Cardiac septum (tissue), 1 donor: ENCODE measurements at places on chromosomes 7 and 10. TPM values are rescaled to one million over a fixed set of nuclear protein-coding genes. Genes with fewer than 3 reads are reported as not detected.

- no peak for DNase-seq
Observed at GRCh38 chr7:66682350-66683093, 53.8 kb downstream of the KCTD7 start.

DNA sequence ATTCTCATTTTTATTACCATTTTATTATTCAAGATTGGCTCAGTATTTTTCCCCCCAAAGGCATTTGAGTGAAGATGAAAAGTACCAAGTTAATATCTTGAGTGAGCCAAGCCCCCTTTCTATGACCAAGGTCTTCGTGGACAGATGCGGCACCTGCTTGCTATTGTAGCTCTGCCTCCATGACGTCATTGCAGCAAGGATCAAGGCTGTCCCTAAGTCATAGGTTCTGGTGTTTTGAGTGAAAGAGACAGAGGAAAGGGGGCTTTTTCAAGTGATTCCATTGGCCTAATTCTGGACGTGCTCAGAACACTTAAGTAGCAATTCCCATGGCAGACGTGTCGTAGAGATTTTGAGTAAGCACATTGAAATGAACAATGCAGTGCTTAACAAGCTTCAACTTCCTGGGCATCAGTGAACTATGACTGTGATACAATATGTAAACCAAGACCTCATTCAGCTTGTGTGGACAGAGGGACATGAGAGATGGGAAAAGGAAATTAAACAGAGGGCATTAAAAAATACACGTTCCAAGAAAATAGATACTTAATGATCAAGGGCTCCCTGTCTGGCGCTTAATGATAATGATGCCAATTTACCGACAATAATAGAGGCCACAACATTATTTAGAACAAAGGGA is 248.7 kb upstream of the NPVF start:
- DNase-seq: no peak

Gene TMEM139
- 6.9 TPM for total RNA-seq

Gene CFTR
- total RNA-seq: 0.19 TPM

- no peak for DNase-seq
Observed at GRCh38 chr10:3777981-3778691, 6.9 kb downstream of the KLF6 start.

Gene IKZF1
- 2.2 TPM for total RNA-seq

DNA sequence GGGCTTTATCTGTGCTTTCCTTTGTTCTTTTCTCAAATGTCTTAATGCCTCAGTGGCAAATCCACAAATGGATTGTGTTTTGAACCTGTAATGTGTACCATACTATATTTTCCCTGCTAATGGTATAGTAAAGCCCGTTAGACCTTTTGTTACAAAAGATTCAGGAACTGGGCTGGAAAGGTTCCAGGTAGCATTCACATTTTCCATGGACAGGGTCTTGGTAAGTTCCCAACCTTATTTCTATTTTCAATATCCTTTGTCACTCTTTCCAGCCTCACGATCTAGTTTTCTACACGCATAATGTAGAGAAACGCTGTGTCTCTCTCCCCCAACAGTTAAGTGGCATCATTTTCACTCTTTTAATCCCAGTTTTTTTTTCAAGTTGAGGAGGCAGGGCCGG is 153.0 kb downstream of the PLCE1 start:
- no peak for DNase-seq

- DNase-seq: no peak
Observed at GRCh38 chr7:82964150-82964882, 198.4 kb downstream of the PCLO start.

Gene MKX
- total RNA-seq: 0.16 TPM

GRCh38 chr7:74233655-74234285 is 20.4 kb downstream of the RFC2 start:
- no peak for DNase-seq

Gene DUS4L
- 7.9 TPM for total RNA-seq

DNA sequence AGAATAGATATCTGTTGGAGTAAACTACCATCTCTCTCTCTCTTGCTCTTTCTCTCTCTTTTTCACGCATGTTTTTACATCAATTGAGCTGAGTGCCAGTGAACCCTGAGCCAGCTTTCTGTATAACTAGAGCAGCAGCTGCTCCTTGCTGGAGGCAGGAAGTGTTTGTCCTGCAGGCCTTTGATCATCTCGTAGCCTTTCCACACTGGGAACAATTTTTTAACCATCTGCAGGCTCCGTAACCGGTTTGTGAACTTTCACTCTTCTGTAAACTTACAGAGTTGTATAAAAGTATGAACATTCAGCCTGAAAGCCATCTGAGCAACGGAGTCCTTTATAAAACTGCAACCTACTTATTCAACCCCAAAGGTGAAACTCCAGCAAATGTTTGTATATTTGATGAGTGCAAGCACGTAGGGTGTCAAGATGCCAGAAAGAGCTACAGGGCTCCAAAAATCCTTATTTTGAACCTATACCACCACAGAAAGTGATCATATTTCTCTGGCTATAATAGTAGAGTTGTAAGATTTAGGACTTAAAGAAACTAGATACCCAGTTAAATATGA is 162.8 kb upstream of the NFE2L3 start:
- no peak for DNase-seq

Gene UNCX
- total RNA-seq: not detected

GRCh38 chr7:138935465-138936011 is 45.7 kb downstream of the KIAA1549 start:
- no peak for DNase-seq

Gene SYT15
- total RNA-seq: 6.7 TPM

GRCh38 chr7:71266912-71267311 is 135.0 kb downstream of the GALNT17 start:
- no peak for DNase-seq

Gene NANOS1
- total RNA-seq: 10.3 TPM

GRCh38 chr10:126259760-126260479 is 128.4 kb downstream of the ADAM12 start:
- no peak for DNase-seq

DNA sequence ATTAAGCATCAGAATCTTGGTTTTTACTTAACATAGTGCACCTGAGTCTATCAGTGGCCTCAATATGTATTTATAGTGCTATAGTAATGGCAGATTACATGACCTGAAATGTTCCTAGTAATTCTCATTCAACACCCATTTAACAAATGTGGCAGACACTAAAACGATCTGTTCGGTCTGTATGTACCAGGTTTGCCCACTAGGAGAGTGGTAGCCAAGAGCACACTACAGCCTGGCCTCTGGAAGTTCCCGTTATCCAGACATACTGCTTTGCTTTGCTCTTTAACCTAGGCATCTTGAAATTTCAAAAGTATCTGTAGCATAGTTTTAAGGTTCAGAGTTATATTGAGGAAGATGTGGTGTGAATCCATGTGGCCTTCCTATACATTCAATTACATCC is 395.7 kb upstream of the NRG3 start:
- no peak for DNase-seq

Gene MYPN
- total RNA-seq: 196 TPM

- DNase-seq: no peak
Observed at GRCh38 chr7:409339-410281, 110.0 kb downstream of the PDGFA start.

Gene ELMO1
- 11.4 TPM for total RNA-seq

DNA sequence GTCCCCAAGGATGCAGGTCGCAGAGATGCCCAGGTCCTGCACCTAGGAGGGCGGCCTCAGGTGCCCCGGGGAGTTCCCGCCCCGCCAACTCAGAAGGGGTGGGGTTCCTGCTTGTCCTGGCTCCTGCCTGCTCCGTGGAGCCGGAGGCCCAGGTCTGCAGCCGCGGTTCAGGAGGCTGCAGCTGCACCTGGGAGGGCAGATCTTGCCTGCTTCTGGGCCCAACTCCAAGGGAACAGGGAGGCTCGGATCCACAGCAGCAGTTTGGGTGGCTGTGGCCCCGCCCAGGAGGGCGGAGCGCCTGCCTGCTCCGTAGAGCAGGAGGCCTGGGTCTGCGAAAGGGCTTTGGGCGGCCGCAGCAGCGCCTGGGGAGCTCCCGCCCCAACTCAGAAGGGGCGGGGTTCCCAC is 108.2 kb upstream of the EGR2 start:
- DNase-seq: no peak

Gene UCN3
- total RNA-seq: not detected

GRCh38 chr7:115008465-115009114 is 86.7 kb downstream of the MDFIC start:
- peak; percentile 81 for DNase-seq
